ENCODE measurements at places on chromosomes 2 and 18.

GRCh38 chr2:150214626-150215025 is 272.8 kb downstream of the RND3 start:
- DNase-seq = no peak

DNA sequence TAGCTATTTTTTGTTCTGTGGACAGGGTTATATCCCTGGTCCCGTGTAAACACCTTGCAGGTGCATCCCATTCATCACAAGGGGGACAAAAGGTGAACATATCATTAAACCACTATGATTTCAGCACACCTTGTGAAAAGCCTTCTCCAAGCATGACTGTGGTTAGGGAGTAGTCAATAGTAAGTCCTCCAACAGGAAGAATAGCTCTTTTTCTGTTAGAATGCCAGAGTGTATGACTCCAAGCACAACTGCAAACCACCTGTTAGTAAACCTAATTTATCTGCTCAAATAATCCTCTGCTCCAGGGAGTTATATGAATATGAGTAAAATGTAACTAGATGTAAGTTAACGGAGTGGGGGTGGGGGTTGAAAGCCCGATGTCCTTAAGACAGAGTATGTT is 240.5 kb downstream of the AGPS start:
- DNase-seq = no peak

- no peak for DNase-seq
These were observed 51.8 kb upstream of the CYRIA start for GRCh38 chr2:16717477-16717876.

DNA sequence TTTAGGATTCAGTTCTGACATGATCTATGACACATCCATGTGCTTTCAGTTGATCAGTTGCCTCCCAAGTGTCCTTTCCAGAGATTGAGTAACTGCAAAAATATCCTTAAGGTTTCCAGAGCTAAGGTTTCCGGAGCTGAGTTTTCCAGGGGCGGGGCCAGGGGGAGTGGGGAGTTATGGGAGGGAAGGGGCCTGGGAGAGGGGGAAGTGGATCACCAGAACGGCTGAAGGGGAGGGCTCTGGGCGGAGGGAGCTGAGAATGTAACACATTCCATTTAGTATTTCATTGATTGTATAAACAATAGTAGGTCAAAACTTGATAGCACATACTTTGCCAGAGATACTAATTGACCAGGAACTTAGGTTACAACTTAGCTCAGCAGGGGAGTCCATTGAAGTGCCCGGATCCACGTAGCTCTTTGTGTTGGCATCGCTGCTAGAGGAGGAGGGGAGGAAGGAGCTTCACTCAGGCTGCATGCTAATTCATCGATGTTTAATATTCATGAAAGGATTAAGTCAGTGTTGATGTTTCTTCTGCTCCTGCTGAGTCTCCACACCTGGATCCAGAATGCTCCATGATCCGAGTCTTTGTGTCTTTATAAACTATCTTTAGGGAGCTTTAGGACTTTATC is 289.8 kb downstream of the ALPK2 start:
- no peak for DNase-seq

DNA sequence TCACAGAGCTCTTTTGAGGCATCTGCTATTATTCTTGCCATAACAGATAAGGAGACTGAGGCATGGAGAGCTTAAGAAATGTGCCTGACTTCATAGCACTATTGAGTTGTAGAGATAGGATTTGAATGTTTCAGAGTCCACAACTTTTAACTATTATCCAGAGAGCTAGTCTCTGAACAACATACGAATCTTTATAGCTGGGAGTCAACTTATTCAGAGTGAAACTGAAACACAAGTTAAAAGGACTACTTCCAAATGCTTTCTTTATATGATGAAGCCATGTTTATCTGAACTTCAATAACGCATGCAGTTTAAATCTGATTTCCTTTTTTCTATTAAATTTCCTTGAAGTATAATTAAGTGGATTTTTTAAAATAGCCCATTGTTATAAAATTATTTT is 268.8 kb downstream of the IKZF2 start:
- DNase-seq = no peak

DNA sequence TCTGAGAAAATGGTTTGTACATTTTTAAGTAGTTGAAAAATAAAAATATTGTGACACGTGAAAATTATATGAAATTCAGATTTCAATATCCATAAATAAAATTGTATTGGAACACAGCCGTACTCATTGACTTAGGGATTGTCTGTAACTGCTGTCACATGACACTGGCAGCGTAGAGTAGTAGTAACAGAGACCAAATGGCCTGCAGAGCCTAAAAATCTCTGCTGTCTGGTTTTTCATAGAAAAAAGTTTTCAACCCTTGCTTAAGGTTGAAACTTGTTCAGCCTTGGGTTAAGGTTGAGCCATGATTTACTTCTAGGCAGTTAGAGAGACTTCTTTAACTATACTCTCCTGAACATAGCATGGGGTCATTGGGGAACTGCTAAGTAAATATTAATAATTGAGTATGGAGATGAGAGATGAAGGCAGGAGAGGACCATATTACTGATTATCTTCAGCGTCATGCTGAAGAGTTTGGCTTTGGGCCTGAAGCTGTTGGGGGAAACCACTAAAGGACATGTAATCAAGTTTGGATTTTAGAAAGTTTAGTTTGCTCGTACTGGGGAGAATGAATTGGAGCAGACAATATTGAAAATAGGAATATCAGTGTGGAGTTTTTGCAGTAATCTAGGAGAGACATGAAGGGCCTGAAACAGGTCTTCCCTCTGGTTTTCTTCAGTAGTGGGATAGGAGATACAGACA is 16.2 kb downstream of the EML4 start:
- no peak for DNase-seq

GRCh38 chr2:143344780-143345179 is 215.6 kb downstream of the ARHGAP15 start:
- DNase-seq = no peak

GRCh38 chr2:240435948-240436682 is 652 bp downstream of the GPC1 start:
- no peak for DNase-seq

DNA sequence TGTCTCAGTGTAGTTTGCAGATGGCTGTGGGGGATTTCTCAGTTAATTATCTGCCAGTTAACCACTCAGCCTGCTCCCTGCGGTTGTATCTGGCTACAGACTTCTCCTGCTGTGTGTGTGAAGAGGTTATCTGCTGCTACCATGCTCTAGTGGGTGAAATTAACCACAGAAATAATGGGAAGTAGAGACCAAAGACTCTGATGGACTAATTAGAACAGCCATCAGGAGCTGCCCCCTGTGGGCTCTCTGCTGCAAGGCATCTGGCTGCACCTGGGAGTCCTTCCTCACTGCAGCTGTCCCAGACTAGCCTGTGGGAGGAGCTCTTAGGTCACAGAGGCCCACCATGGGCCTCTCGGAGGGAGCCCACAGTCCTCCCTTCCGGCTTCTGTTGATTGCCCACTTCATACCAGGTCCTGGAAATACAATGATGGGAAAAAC is 66.6 kb downstream of the CTIF start:
- DNase-seq = no peak

Data from stimulated activated CD4-positive, alpha-beta T cell treated with anti-CD3 and anti-CD28 coated beads, Interleukin-12 subunit alpha, Interleukin-12 subunit beta, amount 100 ng/mL, for 48 hours (primary cell).